ENCODE measurements at places on chromosomes 12 and 14. TPM values are rescaled to one million over a fixed set of nuclear protein-coding genes. Genes with fewer than 3 reads are reported as not detected.

- DNase-seq = no peak
- H3K27ac ChIP-seq = no peak overlapping the region
- H3K27me3 ChIP-seq = no peaks in the 10 kb centered on the region
- H3K4me1 ChIP-seq = no peaks in the 10 kb centered on the region
Measured at GRCh38 chr14:89340200-89341181, 76.5 kb downstream of the FOXN3 start.

GRCh38 chr14:23095196-23096108 lies at the start of gene C14orf119:
TSS of gene C14orf119 (plus strand) at chr14:23095505. CDS start at chr14:23097659, 2,154 bp downstream.
- H3K27ac ChIP-seq = peak within 1 kb of the TSS; percentile 98
- peak; percentile 99 for DNase-seq
- peak within 1 kb of the TSS; percentile 85 for H3K4me3 ChIP-seq

GRCh38 chr12:110733089-110733715 lies 9.5 kb downstream of the PPP1CC start:
- DNase-seq = no peak
- no peaks in the 10 kb centered on the region for H3K27me3 ChIP-seq
- H3K36me3 ChIP-seq = peaks cover 4% of the 10 kb centered on the region
- peak overlapping the region; percentile 37 for H3K27ac ChIP-seq
- H3K4me1 ChIP-seq = peaks cover 9% of the 10 kb centered on the region
- no peak overlapping the region for H3K4me3 ChIP-seq

DNA sequence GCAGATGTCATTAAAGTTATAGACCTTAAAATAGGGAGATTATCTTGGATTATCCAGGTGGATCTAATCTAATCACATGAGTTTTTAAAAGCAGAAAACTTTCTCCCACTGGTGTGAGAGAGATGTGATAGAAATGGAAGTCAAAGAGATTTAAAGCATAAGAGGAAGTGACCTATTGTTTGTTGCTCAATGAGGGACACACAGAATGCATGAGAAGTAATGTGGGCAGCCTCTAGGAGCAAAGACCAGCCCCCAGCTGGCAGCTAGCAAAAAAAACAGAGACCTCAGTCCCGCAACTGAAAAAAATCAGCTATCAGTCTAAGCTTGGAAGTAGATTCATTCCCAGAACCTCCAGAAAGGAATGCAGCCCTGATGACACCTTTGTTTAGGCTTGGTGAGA lies 24.6 kb upstream of the ANP32D start:
- H3K27ac ChIP-seq = no peak overlapping the region
- no peak for DNase-seq
- H3K27me3 ChIP-seq = no peaks in the 10 kb centered on the region
- no peaks in the 10 kb centered on the region for H3K4me1 ChIP-seq

- no peak for DNase-seq
- H3K36me3 ChIP-seq = no peaks in the 10 kb centered on the region
- H3K4me1 ChIP-seq = no peaks in the 10 kb centered on the region
- no peak overlapping the region for H3K27ac ChIP-seq
Measured at GRCh38 chr12:13347241-13348043, 150.9 kb downstream of the EMP1 start.

- DNase-seq = no peak
- peaks cover 65% of the 10 kb centered on the region for H3K4me1 ChIP-seq
- no peak overlapping the region for H3K4me3 ChIP-seq
- H3K27ac ChIP-seq = peak overlapping the region; percentile 79
- no peaks in the 10 kb centered on the region for H3K27me3 ChIP-seq
- H3K36me3 ChIP-seq = no peaks in the 10 kb centered on the region
Measured at GRCh38 chr14:73762375-73762822, 48.2 kb upstream of the PNMA1 start.

DNA sequence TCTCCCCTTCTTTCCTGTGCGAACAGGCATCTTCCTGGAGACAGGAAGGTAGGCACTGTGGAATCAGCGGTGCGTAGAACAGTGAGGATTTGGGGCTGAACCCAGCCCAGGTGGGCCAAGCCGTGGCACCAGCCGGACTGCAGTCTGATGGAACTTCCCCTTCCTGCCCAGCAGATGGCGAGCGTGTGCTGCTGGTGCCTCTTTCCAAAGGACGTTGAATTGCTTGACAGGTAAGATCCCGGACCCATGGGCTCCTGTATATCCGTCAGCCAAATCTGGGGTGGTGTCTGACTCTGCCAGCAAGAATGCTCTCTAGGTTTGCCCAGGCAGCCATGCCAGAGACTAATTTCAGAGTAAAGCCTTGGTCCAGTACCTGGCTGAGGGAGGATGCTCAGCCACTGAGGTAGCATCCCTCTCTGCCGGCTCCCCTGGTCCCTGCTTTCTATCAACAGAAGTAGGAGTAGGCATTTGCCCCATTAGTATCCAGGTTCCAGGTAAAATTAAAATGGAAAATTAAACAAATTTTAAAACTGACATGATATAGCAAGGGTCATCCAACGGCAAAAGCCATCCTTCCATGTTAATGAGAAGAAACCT lies 21.1 kb upstream of the KCNA5 start:
- H3K4me3 ChIP-seq = no peak overlapping the region
- H3K27ac ChIP-seq = no peak overlapping the region
- H3K27me3 ChIP-seq = no peaks in the 10 kb centered on the region
- no peaks in the 10 kb centered on the region for H3K36me3 ChIP-seq

DNA sequence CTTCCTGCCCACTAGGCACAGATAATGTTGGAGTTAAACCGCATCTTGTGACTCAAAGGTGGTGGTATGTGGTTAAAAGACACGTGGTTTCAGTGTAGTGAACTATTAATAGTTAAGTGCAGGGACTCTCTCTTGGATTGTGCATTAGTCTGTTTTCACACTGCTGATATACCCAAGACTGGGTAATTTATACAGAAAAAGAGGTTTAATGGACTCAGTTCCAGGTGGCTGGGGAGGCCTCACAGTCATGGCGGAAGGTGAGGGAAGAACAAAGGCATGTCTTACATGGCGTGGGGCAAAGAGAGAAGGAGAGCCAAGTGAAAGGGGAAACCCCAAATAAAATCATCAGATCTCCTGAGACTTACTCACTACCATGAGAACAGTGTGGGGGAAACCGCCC lies 362.3 kb downstream of the GLT1D1 start:
- no peak overlapping the region for H3K27ac ChIP-seq
- H3K36me3 ChIP-seq = no peaks in the 10 kb centered on the region
- no peaks in the 10 kb centered on the region for H3K4me1 ChIP-seq
- H3K27me3 ChIP-seq = no peaks in the 10 kb centered on the region
- DNase-seq = no peak
- no peak overlapping the region for H3K4me3 ChIP-seq

DNA sequence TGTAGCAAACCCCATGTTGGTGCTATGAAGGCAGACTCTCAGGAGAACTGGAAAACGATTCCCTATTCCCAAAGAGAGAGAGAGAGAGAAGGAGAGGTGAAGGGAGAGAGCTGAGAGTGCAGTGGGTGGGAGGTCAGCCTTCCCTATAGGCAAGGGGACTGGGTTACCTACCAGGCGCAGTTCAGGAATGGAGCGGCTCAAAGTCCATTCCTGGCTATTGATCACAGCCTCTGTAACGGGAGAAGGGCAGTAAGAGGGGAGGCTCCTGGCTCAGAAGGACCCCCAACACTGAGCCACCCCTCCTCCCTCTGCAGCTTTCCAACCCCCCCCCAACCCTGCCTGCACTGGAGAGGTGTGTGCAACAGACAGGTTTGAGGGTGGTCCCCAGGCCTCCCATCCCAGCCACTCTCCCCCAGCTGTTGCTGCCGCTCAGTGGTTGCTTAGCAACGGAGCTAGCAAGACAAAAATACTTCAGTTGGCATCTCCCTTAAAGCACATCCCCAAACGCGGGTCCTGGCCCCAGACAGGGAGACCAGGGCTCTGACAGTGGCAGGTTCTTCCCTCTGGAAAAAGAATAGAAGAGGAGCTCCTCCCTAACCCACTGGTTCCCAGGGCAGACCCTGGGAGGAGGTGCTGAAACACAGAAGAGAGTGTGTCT lies 3.2 kb downstream of the AGAP2 start:
- no peak for DNase-seq
- no peak overlapping the region for H3K27ac ChIP-seq
- H3K36me3 ChIP-seq = no peaks in the 10 kb centered on the region
- no peak overlapping the region for H3K4me3 ChIP-seq
- H3K27me3 ChIP-seq = peaks cover 41% of the 10 kb centered on the region

DNA sequence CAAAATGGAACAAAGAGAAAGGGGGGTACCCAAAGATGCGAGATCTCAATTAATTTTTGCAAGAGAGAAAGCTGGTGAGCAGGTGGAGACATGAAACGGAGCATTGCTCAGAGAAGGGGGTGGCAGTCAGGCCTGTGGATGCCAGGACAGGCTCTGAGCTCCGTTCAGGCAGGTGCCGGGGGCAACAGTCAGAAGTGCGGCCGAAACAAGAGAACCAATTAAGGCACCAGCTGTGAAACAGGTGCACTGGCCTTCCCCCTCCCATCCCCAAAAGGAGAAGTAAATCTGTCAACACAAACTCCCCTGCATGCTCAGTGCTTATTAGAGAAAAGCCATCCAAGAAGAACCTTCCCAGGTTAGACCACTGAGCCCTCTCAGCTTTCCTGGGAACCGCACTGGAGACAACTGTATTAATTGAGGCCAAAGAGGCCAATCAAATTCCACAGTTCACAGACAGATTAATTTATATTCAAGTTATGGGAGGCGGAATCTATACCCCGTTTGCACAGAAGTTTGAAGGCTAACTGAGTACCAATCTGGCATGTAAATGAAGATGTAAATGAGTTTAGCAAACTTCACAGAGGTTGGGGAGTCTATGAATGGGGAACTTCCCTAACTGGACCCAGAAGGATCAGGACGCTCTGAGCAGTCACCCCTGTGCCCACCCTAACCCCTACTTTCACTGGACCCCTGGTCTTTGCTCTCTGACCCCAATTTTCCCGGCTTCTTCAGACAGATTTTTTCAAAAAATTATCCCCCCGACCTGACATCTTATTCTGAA lies 20.9 kb downstream of the OAS2 start:
- no peak overlapping the region for H3K27ac ChIP-seq
- no peak overlapping the region for H3K4me3 ChIP-seq
- H3K4me1 ChIP-seq = no peaks in the 10 kb centered on the region
- no peaks in the 10 kb centered on the region for H3K27me3 ChIP-seq

GRCh38 chr12:16385782-16386646 lies 38.6 kb downstream of the MGST1 start:
- H3K27ac ChIP-seq = no peak overlapping the region
- H3K4me1 ChIP-seq = no peaks in the 10 kb centered on the region
- H3K27me3 ChIP-seq = no peaks in the 10 kb centered on the region
- peak; percentile 51 for DNase-seq
- H3K36me3 ChIP-seq = no peaks in the 10 kb centered on the region

- H3K4me3 ChIP-seq = peak overlapping the region; percentile 54
- peak overlapping the region; percentile 65 for H3K27ac ChIP-seq
- H3K4me1 ChIP-seq = peaks cover 16% of the 10 kb centered on the region
- no peak for DNase-seq
Measured at GRCh38 chr12:1591034-1591433, 3.3 kb downstream of the FBXL14 start.

DNA sequence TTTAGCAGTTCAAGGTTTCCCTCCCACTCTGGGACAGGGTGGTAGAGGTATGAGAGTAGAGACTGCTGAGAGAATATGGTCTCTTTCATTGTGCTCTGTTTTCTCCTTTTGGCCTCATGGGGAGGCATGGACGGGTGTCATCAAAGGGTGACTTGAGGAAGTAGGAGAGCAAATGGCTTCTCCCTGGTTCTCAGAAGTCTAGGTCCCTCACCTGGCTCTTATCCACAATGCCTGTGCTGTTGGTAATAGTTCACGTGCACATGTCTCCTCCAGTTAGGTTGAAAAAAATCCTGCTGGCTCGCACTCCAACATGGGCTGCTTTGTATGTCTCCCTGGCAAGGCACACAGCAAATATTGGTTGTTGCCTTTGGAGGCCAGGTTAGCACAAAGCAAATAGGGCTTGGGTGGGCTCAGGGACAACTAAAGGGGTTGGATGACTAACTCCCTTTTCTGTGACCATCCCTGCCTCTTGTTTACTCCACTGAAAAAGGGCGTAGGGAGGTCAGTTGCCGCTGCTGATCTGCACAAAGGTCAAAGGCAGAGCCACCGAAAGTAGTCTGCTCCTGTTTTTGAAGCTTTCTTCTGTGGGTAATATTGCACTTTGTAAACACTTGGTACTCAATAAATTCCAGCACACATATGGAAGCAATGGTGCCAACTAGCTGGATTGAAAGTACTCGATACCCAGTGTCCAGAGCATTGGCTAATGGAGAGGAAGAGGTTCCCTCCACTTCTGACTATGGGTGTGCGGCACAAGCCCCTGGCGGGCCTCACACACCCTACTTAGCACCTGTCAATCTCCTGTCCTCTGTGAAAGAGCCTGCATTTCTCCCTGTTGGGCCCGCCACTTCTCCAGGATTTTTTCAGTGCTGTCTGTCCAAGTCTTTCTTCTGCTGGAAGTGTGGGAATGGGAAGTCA lies 121.8 kb downstream of the SLC38A6 start:
- H3K27me3 ChIP-seq = no peaks in the 10 kb centered on the region
- no peak overlapping the region for H3K27ac ChIP-seq
- no peaks in the 10 kb centered on the region for H3K36me3 ChIP-seq
- H3K4me3 ChIP-seq = no peak overlapping the region
- no peak for DNase-seq
- no peaks in the 10 kb centered on the region for H3K4me1 ChIP-seq

DNA sequence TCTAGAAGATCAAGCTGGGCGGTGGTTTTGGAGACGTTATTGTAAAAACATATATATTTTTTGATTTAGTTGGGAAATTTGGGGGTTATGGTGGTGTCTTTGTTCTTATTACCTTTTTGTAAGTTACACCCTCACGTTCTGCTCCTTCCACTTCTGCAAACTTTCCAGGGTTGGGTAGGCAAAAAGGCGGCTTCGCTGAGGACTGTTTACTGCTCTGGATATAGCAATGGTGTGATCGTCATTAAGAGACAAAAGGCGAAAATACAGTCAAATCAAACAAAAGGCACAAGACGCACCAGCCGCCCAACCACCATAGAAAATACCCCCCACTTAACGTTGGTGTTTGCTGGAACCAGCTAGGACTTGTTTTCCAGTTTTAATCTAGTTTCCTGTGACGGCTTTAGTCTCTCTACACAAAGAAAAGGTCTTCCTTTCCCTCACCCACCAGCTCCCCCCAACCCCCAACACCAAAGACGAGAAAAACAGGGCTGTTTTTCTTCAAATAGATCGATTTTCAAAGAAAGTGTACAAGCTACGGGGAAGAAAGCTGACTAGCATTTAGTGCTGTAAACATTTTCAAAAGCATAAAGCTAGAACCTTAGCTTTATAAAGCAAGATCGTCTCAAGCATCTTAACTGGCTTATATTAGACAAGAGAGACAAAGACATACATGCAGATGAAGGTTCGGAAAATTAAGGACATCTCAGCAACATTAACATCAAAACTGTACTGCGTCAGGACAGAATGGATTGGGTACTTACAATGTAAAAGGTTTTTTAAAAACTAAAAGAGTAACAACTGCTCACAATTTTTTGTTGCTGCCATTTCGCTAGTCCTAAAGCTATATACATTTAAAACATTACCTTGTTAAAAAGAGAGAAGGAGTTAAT lies 2.0 kb upstream of the SETD1B start:
- no peaks in the 10 kb centered on the region for H3K27me3 ChIP-seq
- peak overlapping the region; percentile 100 for H3K27ac ChIP-seq
- H3K4me3 ChIP-seq = peak overlapping the region; percentile 93
- peak; percentile 63 for DNase-seq

The ALDH2 gene
- total RNA-seq = 178 TPM

The PPFIA2 gene
- 9.4 TPM for total RNA-seq

The TAS2R20 gene
- total RNA-seq = 4.1 TPM

The TEX22 gene
- total RNA-seq = 3.3 TPM

The KRT4 gene
- total RNA-seq = not detected

The CLEC2A gene
- total RNA-seq = not detected

The ACVRL1 gene
- 88.4 TPM for total RNA-seq

The HOXC9 gene
- total RNA-seq = 16.5 TPM

Measured in kidney (tissue), 22 donors.